CD8-positive, alpha-beta T cell (primary cell): ENCODE measurements at places on chromosomes 3 and 15.

DNA sequence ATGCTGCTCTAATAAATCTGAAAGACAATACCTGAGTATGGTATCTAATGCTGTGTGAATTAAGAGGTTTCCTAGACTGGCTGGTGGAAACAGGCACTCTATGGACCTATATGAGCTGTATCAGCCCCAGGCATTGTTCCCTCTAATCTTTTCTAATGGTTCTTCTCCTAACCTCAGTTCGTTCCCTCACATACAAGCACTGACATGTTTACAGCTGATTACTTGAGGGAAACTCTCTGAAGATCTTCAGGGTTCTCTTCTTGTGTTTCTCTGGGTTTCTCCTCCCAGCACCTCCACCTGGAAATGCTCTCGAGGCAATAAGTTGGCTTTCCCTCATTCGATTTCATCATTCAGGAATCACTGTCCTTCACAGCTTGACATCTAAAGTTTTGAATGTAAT, 52.9 kb downstream of the KLF15 start:
- DNase-seq, result no peak

DNA sequence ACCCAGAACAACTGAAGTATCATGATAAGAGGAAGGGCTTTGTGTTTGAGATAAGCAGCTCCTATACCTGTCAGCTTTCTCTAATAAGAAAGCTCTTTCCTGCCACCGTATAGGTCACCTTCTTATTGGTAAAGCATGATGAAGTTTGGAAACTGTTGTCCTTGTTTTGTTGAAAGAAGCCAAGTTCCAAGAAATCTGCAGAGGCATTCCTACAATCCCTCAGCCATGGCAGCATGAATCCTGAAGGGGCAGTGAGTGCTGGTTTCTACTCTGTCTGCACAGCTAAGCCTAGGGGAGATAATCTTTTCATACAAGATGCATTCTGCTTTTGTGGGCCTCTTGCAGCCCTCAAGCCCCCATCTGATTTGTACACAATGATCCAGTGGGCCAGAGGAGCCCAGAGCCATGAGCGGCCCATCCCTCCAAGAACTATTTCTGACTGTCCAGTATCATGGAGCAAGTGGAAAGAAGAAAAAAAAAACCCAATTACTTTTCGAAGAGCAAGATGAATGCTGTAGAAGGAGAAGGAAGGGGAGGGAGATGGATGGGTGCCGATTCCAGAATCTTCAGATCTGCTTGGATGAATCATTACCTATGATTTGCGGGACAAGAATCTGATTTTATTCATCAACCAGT, 1.9 kb upstream of the THBS1 start:
- DNase-seq, result no peak

GRCh38 chr3:13715167-13715954, 164.5 kb downstream of the WNT7A start:
- no peak for DNase-seq

GRCh38 chr3:156654834-156655233, 19.6 kb upstream of the TIPARP start:
- no peak for DNase-seq

GRCh38 chr3:127105587-127105986, 87.3 kb upstream of the PRR23E start:
- DNase-seq, result no peak

- DNase-seq, result no peak
These were observed 23.8 kb downstream of the NIPA1 start for GRCh38 chr15:22810033-22810852.
